ENCODE measurements at places on chromosomes 7 and 10.

- DNase-seq: no peak
Measured at GRCh38 chr7:45564886-45565455, 9.2 kb upstream of the ADCY1 start.

- no peak for DNase-seq
Measured at GRCh38 chr10:108782411-108782810, 1140.9 kb downstream of the XPNPEP1 start.

DNA sequence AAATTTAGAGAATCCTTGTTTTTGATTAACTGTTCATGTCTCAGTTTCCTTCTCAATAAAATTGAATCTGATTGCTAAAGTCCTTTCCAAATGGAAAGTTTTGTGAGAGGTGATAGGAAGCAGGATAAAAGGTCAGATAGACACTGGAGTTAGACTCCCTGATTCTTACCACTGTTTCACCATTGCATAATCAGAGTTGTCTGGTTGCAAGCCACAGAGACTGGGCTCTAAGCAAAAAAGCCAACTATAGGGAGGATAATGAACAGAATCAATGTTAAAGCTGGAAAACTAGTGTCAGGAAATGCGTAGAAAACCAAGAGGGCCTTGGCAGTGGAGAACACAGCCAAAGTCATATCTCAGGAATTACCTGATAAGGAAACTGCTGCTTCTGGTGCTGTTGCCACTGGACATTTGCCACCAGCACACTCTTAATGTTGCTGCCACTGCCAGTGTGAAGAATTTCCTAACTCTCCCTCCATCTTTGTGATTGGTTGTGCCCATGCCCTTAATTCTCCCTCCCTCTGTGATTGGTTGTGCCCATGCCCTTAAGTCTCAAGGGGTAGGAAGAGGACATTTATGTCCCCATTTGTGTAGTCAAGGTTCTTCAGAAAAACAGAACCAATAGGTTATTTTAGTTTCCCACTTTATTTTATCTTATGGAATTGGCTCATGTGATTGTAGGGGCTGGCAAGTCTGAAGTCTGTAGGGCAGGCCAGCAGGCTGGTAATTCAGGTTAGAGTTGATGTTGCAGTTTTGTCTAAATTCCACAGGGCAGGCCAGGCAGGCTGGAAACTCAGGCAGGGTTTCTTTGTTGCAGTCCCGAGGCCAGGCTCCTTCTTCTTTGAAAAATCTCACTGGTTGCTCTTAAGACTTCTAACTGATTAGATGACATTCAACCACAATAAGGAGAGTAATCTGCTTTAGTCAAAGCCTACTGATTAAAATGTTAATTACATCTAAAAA, 639.0 kb downstream of the REEP3 start:
- no peak for DNase-seq

DNA sequence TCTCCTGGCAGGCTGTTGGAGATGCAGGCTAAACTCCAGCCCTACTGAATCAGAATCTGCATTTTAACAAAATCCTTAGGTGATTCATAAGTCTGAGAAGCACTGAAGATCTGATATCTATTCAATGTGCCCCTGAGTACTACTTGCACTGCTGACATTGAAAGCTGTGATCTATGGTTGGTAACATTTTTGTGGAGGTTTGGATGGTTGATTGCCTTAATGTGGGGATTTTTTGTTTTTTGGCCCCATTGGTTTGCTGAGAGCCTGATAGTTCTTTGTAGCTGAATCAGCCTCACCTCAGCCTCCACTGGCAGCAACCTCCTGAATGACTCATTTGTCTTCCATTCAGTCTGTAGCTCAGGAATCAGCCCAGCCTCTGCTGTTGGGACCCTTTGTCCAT, 14.7 kb upstream of the LRRN3 start:
- DNase-seq: no peak

GRCh38 chr10:126527645-126528314, 139.5 kb upstream of the ADAM12 start:
- DNase-seq: no peak

Data from stimulated activated CD4-positive, alpha-beta T cell treated with anti-CD3 and anti-CD28 coated beads, Interleukin-1b, Interleukin-23, amount 100 ng/mL, for 1 hour (primary cell).